ENCODE measurements at places on chromosomes 12 and 14.
A peak's percentile ranks its signal among the peaks of the same experiment; 100 is the strongest.

- DNase-seq = no peak
Observed at GRCh38 chr12:2432856-2433255, 361.9 kb upstream of the FKBP4 start.

- no peak for DNase-seq
Observed at GRCh38 chr12:67937822-67938221, 51.4 kb upstream of the IFNG-AS1 start.

- DNase-seq = no peak
Observed at GRCh38 chr14:25048170-25049016, 1.6 kb downstream of the STXBP6 start.

DNA sequence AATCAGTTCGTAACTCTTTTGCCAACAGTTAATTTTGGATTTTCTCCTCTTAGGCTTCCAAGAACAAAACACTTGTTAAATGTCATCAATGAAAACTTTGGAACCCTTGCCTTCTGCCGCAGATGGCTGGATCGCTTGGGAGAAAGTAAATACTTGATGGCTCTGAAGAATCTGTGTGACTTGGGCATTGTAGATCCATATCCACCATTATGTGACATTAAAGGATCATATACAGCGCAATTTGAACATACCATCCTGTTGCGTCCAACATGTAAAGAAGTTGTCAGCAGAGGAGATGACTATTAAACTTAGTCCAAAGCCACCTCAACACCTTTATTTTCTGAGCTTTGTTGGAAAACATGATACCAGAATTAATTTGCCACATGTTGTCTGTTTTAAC is 37.7 kb downstream of the USP44 start:
- no peak for DNase-seq

DNA sequence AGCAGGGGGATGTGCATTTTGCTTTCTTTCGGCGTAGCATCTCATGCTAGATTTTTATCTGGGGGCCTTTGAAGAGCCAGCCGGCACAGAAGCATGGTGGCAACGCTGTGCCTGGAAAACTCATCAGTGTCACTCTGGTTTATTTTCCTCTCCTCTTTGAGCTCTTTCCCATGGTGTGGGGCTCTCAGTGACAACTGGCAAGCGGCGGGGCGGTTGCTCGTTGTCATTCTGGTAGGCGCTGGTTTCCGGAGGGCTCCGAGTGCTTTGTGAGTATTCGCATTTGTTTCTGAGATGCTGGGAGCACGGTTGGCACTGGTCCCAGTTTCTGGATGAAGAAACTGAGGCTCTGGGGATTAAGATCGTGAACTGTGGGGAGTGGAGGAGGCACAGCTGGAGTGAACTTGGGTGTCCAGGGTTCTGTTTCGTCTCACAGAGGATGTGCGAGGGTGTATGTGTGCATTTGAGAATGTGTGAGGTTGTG is 23.3 kb downstream of the TPCN1 start:
- DNase-seq = peak; percentile 45

- no peak for DNase-seq
Observed at GRCh38 chr14:24085215-24085614, 8.9 kb upstream of the PCK2 start.

- DNase-seq = no peak
Observed at GRCh38 chr12:13256692-13257045, 60.1 kb downstream of the EMP1 start.

DNA sequence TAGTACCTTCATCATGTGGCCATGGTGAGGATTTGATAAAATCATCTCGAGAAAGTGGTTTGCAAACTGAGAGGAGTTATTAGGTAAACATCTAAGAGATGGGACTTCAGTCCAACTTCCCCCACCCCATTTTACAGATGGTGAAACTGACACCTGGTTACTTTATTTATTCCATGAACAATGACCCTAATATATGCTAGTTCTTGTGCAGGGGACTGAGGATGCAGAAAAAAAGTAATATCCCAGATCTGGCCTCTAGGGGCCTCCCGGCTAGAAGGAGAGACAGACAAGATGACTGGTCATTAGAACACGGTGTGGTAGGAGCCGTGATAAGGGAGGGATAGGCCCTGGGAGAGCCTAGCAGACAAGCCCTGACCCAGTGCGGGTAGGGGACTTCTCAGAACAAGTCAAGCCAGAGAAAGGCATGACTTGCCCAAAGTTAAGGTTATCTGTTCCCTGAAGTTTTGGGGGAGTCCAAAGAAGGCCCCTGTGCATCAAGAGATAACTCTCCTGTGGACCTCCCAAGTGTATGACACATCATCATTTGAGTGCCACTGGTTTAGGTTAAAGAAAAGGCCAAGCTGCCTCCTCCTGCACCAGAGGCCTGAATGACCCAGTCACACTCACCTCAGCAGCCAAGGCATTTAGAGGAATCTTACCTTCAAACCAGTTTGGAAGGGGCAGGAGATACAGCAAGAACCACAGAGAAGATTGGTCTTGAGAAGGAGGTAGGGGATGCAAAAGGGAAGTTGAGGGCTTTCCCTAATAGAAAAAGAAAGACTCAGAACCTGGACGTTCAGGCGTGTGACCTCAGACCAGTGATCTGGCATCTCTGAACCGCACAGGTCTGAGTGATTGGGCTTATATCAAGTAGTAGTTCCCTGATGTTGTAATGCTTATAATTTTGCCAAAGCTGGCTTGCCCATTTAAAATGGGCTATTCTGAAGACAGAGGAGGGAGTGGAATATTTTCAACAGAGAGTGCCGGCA is 1.6 kb downstream of the CMKLR1 start:
- peak; percentile 44 for DNase-seq

Measured in NCI-H526 (cell line).